Fibroblast of skin of right biceps (primary cell): ENCODE measurements at places on chromosomes 5 and 9.
A peak's percentile ranks its signal among the peaks of the same experiment; 100 is the strongest.

DNA sequence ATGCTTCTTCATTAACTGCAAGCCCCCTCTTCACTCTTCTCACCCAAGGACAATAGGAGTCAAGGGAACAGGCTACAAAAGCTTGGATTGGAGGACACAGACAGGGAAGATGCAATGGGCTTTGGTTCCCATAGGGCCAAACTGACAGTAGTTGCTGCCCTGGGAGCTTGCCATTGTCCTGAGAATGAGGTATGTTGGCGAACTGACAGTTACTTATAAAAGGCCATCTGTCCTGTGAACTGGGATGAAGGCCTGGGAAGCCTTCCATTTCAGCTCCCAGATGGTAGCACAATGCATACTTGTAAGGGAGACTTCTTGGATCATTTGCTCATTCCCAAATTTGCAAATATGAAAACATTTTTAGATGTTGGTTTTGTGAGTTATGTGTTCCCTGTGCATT is 88.9 kb downstream of the SNCAIP start:
- DNase-seq = no peak

- DNase-seq = peak; percentile 96
These were observed 66.3 kb downstream of the MAT2B start for GRCh38 chr5:163571744-163572143.

DNA sequence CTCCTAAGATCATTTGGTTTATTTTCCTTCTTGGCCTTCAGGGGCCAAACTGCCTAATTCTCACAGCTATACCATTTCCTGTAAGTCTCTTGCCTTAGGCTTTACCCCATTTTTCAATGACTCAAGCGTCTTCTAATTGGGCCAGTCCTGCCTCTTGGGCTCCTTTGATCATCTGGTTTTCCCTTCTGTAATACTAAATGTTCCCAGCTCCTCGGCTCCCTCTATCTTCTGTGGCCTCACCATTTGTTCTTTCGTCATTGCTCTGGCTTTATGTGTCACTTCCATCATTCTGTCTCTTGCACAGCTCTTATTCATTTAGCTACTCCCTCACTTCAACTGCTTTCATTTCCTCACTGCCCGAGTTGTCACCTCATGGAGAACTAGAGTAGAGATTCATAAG is 14.5 kb upstream of the SPINK7 start:
- DNase-seq = no peak

- DNase-seq = no peak
These were observed 170.7 kb downstream of the ZNF608 start for GRCh38 chr5:124575725-124576124.
